ENCODE measurements at places on chromosomes 3 and 15.
A peak's percentile ranks its signal among the peaks of the same experiment; 100 is the strongest.

- no peak for DNase-seq
These were observed 19.3 kb downstream of the IGF1R start for GRCh38 chr15:98667521-98668179.

GRCh38 chr3:51379301-51379700, 5.8 kb upstream of the MANF start:
- no peak for DNase-seq

DNA sequence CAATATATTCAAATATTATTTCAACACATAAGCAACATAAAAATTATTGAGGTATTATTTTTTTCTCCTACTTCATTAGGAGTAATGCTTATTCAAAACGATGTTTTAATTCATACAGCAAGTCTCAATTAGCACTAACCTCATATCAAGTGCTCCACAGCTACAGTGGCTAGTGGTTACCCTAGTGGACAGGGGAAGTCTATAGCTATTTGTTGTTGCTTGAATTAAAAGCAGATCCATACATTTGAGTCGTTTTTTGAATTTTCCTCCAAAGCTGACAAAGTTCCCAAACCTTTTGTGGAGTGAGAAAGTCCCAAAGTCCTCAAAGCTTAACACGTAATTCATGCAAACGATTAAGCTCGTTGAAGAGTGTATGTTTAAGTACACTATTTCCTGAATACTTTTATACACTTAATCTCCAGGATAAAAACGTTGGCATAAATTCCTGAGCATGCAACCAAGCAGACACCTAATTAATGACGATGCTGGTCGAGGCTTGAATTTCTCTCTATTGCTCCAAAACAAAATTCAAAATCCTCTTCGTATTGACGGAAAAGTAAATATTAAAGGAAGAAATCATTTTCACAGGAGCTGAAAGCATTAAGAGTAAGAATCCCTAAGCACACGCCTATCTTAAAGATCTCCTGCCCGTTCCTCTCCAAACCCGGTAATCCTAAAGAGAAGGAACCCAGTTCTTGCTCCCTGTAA, 985 bp downstream of the VPS13C start:
- DNase-seq: peak; percentile 31

DNA sequence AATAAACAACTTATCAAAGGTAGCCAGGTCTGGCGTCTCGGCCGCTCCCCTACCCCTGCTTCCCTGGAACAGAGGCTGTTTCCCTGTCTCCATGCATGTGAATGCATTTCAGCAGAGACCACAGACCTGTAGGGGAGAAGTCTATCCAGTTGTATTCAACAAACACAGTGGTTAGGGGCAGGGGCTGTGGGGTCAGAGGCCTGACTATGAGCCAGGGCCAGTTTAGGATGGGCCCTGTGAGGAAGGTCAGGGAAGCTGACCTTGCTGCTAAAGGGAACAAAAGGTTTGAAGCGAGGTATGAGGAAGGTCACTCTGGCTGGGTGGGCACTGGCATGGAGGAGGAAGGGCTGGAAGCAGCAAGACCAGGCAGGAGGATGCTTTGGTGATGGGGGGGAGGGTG, 184.6 kb downstream of the XXYLT1 start:
- no peak for DNase-seq

- peak; percentile 62 for DNase-seq
These were observed 107.0 kb downstream of the PTPRG start for GRCh38 chr3:61668317-61668864.

- no peak for DNase-seq
These were observed 69.6 kb upstream of the STRIT1 start for GRCh38 chr3:155362808-155363689.

GRCh38 chr3:73100741-73101559, 39.5 kb downstream of the EBLN2 start:
- DNase-seq: peak; percentile 85
